ENCODE measurements at places on chromosomes 6 and 20.

DNA sequence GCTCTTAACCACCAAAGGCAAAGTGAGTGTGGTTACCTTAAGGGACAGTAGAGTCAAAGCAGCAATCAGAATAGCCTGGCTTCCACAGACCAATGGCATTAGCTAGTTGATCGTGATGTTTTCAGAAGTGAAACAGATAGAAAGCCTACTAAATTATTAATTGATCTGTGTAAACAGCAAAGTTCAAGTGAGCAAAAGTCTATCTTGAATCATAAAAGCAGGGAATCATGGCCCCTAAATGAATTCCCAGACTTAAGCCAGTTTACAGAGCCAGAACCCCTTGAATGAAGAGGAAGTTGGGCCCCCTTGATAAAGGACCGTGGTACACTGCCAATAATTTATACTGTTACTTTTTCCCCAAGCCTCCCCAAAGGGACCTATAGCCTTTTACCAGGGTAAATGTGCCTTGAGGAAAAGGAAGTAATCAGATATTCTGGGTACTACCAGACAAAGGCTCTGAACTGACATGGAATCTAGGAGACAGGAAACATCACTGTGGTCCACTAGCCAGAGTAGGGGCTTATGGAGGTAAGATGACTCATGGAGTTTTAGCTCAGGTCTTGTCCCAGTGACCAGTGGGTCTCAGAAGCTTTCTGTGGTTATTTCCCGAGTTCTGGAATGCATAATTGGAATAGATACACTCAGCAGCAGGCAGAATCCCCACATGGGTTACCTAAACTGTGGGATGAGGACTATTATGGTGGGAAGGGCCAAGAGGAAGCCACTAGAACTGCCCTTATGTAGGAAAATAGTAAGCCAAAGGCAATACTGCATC is 317.5 kb downstream of the CD83 start:
- peak; percentile 32 for DNase-seq

- peak; percentile 29 for DNase-seq
These were observed 28.3 kb downstream of the KCNQ5 start for GRCh38 chr6:72650081-72650745.

- DNase-seq, result peak; percentile 74
These were observed 3.7 kb downstream of the CSNK2A1 start for GRCh38 chr20:539848-540247.

DNA sequence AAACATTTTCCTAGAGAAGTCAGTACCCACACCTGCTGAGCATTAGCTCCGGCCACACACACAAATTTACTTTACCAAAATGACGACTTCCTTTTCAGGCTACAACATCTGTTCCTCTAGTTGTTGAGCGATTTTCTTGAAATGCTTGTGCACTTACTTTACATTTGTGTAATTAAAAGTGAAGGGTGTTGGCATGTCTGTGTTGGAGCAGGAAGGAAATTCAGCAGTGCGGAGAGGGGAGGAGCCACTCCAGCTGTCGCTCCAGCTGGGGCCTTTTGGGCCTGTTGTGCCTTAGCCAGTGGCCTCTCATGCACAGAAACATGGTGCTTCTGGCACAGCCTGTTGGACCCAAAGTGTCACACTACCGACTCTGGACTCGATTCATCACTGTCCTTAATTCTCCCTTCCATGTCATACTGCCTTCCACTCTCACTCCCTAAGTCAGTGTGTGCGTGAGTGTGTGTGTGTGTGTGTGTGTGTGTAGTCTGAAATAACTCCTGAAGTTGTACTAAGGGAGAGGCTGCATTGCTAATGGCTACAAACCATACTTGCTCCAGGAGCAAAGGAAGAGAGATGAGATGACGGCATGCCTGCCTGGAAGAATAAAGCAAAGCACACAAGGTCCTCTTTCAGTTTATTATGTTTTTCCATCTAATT is 191.8 kb upstream of the ARG1 start:
- no peak for DNase-seq

DNA sequence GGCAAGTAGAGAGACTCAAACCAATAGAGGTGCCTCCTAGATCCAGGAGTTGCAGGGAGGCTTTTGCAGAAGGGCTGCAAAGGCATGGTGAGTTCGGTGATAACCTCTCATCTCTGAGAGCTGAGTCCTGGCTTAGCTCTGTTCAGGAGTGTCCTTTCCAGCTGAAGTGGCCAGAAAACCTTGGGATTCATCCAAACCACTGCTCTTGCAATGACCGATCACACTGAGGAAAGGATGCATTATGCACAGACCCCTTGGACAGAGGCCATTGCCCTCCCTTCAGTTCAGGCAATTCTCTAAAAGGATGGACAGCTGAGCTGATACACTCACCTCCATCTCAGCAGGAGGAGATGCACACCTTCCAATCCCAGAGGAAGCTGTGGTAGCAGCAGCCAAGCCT is 158.8 kb upstream of the ENPP5 start:
- DNase-seq, result no peak

- peak; percentile 30 for DNase-seq
These were observed 14.4 kb downstream of the DLL1 start for GRCh38 chr6:170276369-170277057.

DNA sequence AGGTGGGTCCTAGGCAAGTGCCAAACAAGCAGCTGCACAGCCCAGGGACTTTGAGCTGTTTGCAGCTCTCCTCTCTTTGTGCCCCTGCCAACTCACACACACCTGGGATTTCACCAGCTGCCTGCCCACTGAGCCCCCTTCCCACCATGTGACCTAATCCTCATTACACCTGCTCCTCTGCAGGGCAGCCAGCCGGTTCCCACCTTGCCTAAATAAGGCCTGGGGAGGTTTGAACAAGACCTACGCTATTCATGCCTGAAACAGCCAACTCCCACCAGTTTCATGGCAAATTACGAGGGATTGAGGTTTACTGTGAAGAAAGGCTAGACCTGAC is 92.6 kb upstream of the SOX4 start:
- no peak for DNase-seq

DNA sequence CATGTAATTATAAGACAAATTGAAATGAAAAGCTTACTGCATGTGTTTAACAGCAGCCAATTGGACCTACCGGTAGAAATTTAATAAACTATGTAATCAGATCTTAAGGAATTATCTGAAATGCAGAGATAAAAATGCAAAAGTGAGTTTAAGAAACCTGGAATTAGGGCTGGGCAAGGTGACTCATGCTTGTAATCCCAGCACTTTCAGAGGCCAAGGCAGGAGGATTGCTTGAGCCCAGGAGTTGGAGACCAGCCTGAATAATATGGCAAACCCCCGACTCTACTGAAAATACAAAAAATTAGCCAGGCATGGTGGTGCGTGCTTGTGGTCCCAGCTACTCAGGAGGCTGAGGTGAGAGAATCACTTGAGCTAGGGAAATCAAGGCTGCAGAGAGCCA is 74.1 kb downstream of the HFE start:
- no peak for DNase-seq

GRCh38 chr6:140043357-140043756 is 668.9 kb upstream of the CITED2 start:
- peak; percentile 95 for DNase-seq

- no peak for DNase-seq
These were observed 18.1 kb upstream of the SIRPA start for GRCh38 chr20:1876975-1877608.

GRCh38 chr6:15392182-15392581 is 146.3 kb downstream of the JARID2 start:
- DNase-seq, result no peak

DNA sequence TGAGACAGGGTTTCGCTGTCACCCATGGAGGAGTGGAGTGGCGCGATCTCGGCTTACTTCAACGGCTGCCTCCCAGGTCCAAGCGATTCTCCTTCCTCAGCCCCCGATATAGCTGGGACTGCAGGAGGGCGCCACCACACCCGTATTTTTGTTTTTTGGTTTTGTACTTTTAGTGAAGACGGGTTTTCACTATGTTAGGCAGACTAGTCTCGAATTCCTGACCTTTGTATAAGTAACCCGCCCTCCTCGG is 115.4 kb upstream of the BTN3A2 start:
- no peak for DNase-seq

- no peak for DNase-seq
These were observed 266.0 kb downstream of the CD83 start for GRCh38 chr6:14383393-14384174.

GRCh38 chr6:170039156-170040114 is 251.4 kb downstream of the DLL1 start:
- no peak for DNase-seq

- no peak for DNase-seq
These were observed 10.2 kb upstream of the DNAJC5 start for GRCh38 chr20:63884506-63885263.

GRCh38 chr6:52610011-52610410 is 33.2 kb upstream of the TRAM2 start:
- no peak for DNase-seq

- peak; percentile 59 for DNase-seq
These were observed 9.3 kb downstream of the NAPB start for GRCh38 chr20:23412026-23412425.

DNA sequence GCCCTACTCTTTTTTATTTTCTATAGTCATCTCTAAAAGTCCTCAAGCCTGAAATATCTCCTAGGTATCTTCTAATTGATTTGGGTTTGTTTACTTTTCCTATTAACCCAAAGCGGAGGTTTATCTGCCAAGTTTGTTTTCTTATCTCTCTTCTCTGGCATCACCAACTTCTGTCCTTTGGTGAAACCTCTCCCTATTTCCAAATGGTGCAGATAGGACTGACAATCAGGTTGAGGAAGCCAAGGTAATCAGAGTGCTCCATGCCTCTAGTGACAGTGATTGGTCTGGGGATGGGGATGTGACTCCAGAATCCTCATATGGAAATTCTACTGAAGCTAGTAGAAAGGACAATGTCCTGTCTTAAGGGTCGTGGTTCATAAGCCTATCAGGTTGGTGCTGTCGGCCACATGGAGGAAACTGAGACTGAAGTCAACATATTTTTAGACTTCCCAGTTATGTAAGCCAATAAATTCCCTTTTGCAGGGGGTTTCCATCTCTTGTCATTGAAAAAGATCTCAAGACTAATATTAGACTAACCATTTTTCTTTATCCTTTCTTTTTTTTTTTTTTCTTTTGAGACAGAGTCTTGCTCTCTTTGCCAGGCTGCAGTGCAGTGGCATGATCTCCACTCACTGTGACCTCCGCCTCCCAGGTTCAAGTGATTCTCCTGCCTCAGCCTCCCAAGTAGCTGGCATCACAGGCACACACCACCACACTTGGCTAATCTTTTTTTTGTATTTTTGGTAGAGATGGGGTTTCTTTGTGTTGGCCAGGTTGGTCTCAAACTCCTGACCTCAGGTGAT is 28.0 kb downstream of the KIF6 start:
- no peak for DNase-seq

DNA sequence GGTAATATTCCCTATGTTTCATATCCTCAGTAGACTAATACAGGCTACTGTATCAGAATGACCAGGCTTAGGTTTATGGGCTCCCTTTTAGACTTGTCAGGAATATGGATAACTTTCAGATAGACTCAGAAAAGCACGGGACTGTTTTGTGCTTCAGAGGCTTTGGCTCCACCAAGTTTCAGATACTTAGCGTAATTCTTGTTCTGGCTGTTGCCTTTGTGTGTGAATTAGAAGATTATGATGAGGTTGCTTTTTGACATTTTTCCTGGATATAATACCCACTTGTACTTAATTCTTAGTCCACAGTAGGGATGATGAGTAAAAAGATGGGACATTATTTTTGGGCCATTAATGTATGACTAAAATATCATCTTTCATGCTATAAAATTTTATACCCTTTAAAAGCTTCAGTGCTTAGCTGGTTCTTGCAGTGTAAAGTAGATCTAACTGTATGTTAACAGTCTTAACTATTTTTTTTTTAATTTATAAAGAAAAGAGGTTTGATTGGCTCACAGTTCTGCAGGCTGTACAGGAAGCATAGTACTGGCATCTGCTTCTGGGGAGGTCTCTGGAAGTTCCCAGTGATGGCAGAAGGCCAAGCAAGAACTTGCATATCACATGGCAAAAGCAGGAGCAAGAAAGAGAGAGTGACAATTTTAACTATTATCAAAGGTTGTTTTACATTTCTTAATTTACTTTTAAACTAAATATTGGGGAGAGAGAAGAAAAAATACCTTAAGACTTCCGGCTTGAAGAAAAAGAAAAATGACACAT is 120.7 kb downstream of the ZFAND3 start:
- DNase-seq, result peak; percentile 70

DNA sequence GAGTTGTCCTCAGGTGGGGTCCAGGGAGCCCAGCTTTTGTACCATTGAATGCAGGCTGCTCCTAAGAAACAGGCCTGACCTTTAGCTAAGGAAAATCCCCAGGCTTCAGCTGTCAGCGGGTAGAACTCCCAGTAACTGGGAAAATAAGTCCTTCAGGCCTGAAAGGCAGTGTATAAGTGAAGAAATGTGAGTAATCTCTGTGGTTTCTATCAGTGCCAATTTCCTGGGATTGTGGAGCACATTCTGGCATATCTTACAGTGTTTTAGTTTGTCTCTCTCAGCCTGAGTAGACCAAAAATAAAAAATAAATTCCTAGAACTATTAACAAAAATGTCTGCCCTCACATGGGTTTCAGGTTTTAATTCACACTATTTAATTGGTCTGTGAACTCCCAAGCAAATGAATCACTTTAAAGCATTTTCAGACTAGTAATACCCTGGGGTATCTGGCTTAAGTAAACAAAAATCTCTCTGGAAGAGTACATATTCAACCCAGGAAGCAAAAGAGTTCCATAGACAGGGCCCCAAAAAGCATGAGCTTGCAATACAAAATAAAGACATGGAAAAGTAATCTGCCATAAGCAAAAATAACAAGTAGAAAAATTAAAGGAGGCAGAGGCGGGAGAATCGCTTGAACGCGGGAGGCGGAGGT is 566.2 kb upstream of the NOX3 start:
- peak; percentile 88 for DNase-seq

GRCh38 chr6:101486124-101486523 is 92.6 kb downstream of the GRIK2 start:
- DNase-seq, result no peak

DNA sequence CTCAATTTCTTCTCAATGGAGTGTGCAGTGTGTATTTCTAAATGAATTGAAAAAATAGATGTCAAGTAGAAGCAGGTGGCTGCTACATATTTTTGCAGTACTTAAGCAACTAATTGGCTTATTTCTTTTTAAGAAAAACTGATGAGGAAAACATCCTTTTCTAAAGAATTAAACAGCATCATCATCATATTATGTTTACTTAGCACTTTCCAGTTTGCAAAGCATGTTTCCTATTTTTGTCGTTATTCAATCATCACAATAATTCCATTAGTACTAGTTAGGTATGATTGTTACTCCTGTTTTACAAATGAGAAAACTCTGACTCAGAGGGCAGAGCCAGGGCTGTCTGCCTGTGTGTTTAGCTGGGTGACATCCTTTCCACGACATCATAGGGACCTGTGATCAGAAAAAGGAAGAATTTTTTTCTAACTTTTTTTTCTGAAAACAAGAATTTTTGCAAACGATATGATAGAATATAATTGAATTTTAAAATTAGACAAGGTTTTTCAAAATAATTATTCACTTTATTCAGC is 22.7 kb upstream of the BMP6 start:
- no peak for DNase-seq

GRCh38 chr6:16523606-16524379 is 237.5 kb downstream of the ATXN1 start:
- peak; percentile 99 for DNase-seq

DNA sequence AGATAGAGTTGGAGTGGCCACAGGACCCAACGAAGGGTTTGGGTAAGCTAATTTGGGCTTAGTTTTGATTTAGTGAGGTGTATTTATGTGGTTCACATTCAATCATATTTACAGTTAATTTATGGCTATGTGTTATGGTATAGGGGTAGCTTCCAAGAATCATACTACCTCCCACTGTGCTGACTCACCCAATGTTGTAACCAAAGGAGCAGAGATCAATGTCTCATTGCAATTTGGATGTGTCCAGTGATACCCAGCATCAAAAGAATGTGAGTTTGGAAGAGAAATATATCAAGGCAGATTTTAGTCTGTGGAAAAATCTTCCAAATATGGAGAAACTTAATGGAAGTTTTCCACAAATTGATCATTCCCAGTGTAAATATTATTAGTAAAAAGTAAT is 25.3 kb upstream of the SMIM8 start:
- peak; percentile 11 for DNase-seq

Data from EH (cell line).